ENCODE measurements at places on chromosomes 2 and 18. TPM values are rescaled to one million over a fixed set of nuclear protein-coding genes. Genes with fewer than 3 reads are reported as not detected.
A peak's percentile ranks its signal among the peaks of the same experiment; 100 is the strongest.

DNA sequence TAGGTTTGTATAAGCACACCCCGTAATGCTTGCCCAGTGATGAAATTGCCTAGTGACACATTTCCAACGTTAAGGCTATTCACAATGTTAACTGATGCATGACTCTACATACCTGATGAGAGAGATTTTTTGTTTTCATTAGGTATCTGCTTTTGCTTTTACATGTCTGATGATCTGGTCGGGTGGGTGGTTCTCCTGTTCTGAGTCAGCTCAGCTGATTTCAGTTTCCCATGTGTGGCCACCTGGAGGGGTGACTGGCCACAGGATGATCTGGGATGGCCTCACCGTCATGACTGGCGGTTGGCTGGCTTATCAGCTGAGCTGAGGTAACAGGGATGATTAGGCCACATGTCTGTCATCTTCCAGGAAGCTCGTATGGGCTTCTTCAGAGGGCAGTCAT is 33.8 kb upstream of the ACYP2 start:
- no peak for DNase-seq

The KCNJ13 gene
- not detected for total RNA-seq

DNA sequence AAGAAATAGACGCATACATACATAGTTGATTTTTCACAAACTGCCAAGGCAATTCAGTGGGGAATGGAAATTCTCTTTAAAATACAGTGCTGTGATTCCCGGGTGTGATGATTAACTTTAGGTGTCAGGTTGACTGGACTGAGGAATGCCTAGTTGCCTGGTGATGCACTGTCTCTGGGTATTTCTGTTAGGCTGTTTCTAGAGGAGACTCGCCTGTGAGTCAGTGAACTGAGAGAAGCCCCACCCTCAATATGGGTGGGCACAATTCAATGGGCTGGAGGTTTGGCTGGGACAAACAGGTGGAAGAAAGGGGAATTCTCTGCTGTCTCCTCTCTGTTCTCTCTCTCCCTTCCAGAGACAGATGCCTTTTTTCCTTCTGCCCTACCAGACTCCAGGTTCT is 187.6 kb downstream of the ARHGAP28 start:
- DNase-seq: no peak

The UGT1A3 gene
- total RNA-seq: not detected

DNA sequence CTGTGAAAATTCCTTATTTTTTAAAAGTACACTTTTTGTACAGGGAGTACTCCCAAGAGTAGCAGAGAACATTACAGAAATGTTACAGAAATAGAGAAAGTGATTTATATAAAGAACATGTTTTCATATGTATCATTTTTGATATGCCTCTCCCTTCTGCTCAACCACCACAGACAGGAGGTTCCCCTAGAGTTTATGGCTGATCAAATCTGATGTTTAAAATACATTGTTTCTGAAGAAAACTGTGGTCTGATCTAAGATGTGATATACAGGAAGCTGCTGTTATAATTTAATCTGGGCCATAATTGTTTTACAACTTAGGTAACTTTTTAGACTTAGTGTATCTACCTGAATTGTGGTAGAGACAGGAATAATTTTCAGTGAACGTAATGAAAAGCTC is 37.0 kb downstream of the STAT4 start:
- no peak for DNase-seq

The CDCA7 gene
- total RNA-seq: 0.28 TPM

The RGPD3 gene
- not detected for total RNA-seq

DNA sequence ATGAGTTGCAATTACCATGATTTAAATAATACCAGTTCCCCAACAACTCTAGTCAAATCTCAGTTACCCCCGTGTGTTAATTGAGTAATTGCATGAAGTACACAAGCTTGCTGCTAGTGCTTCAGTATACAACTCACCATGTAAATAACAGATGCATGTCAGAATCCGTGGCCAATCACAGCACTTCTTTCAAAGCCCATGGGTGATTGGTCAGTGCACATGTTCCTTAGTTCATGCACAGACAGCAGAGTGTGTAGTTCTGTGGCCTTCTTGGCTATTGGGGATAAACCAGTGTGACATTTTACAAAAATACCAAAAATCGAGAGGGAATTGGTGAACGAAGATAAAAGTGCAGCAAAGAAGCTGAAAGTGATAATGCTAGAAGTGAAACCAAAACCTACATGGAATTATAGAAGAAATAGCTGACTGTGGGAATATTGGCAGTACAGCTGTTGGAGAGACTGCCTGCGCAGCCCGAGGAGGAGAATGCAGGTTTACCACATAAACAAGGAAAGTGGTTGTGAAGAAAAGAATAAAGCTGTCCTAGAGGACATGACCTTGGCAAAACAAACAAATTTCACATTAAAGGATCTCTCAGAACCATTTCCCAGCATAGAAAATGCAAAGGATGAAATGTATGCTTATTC is 59.4 kb downstream of the NEDD4L start:
- DNase-seq: no peak

The RTP5 gene
- total RNA-seq: not detected

GRCh38 chr2:181586569-181587081 is 70.3 kb downstream of the CERKL start:
- peak; percentile 8 for DNase-seq

The AGXT gene
- not detected for total RNA-seq

DNA sequence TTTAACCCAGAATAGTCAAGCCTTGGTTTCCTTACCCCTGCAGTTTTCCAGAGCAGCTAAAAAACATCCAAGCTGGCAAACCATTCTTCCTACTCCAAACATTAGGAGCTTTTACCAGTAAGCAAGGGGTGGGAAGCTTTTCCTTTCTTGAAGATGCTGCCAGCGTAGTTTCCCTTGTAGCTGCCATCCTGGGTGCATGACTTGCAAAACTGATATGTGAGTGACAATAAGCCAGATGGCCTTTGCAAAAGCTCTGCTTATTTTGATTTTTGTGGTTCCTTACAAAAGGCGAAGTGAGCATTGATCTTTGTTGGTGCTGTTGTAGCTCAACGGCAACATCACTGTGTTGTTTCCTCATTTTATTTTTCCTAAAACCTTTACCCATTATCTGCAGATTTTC is 138.8 kb downstream of the WDSUB1 start:
- no peak for DNase-seq

GRCh38 chr2:135168204-135168856 is 116.2 kb downstream of the RAB3GAP1 start:
- DNase-seq: no peak
